Gastrocnemius medialis (tissue), 4 donors: ENCODE measurements at places on chromosomes 2 and 18. TPM values are rescaled to one million over a fixed set of nuclear protein-coding genes. Genes with fewer than 3 reads are reported as not detected.

- H3K27me3 ChIP-seq, result no peaks in the 10 kb centered on the region
- peaks cover 26% of the 10 kb centered on the region for H3K4me1 ChIP-seq
- DNase-seq, result no peak
- no peak overlapping the region for H3K27ac ChIP-seq
- no peaks in the 10 kb centered on the region for H3K36me3 ChIP-seq
These were observed 262.7 kb downstream of the SETBP1 start for GRCh38 chr18:44943311-44943881.

ASB1 gene
- total RNA-seq, result 29.3 TPM

DNA sequence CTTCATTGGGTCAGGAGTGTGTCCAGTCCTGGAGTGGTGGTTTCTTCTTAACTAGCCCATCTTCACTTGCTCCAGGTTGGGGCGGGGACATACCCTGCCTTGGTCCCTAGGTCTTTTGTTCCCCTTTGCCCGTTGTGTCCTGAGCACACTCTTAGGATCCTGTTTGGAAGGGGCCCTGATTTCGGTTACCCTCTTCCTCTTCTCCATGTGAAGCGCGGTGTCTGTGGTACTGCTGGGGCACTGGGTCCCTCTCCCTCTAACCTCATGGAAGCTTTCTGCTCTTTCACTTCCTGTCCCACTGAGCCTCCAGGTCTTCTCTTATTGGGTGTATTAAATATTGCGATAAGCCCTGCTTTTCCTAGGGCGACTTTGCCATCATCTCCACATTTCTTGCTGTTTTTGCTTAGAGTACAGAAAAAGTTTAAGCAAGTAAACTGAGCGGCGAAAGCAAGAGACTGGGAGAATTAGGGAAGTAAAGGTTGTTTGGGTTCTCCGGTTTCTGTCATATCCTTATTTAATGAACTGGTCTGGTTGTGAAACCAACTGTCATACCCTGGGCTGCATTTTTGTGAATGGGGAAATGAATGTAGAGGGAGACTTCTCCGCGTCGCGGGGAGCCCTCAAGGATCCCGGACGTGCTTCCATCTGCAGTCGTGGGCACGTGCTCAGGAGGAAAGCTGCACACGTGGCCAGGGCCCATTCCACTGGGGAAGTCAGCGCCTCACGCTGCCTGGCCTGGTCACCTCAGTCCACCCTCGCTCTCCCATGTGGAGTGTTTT is 73.8 kb upstream of the B3GNT7 start:
- H3K36me3 ChIP-seq, result no peaks in the 10 kb centered on the region
- DNase-seq, result peak; percentile 40
- H3K4me3 ChIP-seq, result no peak overlapping the region

DNA sequence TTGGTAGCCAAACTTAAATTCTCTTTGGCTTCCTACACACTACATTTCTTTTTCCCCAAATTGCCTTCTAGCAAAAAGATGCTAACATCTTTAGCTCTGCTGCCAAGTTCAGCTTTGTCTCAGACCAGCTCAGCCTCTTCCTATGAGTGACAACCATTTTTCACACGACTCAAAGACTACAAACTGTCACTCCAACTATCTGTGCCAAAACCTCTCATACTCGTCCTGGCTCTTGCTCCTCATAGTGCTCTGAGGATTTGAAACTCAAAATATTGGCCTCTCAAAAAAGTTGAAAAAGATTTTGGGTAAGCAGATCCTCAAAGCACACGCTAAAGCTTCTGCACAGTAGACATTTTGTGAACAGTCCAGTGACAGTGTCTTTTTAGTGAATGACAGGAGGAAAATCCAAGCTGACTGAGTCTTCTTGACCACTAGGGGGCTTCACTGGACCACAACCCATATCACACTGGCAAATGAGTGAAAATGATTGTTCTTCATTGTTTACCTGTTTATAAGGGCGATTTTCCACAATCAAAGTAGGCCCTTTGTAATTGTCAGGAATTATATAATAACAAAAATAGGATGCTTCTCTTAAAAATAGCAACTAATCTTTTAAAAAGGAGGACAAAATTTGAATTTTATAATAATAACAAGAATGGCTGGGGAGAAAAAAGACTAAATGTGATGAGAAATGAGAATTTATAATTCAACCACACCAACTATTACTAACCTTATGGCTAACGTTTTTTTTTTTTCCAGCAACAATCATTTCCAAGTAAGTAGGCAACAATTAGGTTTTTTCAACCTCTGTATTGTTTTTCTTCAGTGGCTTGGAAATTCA is 85.5 kb upstream of the PGAP1 start:
- H3K27me3 ChIP-seq, result no peaks in the 10 kb centered on the region
- no peaks in the 10 kb centered on the region for H3K4me1 ChIP-seq
- no peak overlapping the region for H3K27ac ChIP-seq
- H3K4me3 ChIP-seq, result no peak overlapping the region
- DNase-seq, result no peak
